CD4-positive, alpha-beta memory T cell (primary cell): ENCODE measurements at places on chromosomes 2 and 18. TPM values are rescaled to one million over a fixed set of nuclear protein-coding genes. Genes with fewer than 3 reads are reported as not detected.

ALPI gene
- polyA plus RNA-seq, result not detected

LTBP1 gene
- not detected for polyA plus RNA-seq

FSHR gene
- not detected for polyA plus RNA-seq

ATL2 gene
- polyA plus RNA-seq, result 21.7 TPM

GPR35 gene
- polyA plus RNA-seq, result 0.71 TPM
